ENCODE measurements at places on chromosomes 3 and 15.
A peak's percentile ranks its signal among the peaks of the same experiment; 100 is the strongest.

- no peak for DNase-seq
These were observed 1.2 kb upstream of the LMCD1 start for GRCh38 chr3:8500319-8500988.

- peak; percentile 72 for DNase-seq
These were observed 61.5 kb downstream of the IQSEC1 start for GRCh38 chr3:13011573-13012220.

DNA sequence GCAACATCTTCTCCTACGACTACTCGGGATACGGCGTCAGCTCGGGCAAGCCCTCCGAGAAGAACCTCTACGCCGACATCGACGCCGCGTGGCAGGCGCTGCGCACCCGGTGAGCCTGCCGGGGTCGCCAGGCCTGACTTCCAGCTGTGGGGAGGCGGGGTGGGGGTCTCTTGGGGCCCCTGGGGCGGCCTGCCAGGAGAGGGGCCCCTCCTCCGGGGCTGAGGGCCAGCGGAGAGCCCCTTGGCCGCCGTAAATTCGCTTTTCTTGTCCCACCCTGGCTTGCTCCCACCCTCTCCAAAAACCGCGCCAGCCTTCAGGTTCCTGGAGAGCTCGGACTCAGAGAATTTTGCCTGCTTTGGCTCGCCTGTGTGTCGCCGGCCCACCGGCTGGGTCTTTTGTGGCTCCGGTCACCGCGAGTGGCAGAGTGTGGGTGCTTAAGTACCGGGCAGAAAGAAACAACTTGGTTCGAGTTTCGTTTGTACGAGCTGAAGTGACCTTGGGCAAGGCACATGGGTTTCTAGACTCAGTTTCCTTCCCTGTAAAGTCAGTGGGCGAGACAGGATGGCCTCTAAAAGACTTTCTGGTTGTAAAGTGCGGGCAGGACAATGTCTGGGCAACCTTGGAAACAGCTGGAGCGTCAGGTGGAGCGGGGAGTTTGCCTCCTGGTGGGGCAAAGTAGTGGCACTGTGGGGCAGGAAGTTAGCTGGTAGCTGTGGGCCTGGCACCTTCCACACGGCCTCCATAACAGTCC is 976 bp downstream of the ABHD17C start:
- peak; percentile 30 for DNase-seq

DNA sequence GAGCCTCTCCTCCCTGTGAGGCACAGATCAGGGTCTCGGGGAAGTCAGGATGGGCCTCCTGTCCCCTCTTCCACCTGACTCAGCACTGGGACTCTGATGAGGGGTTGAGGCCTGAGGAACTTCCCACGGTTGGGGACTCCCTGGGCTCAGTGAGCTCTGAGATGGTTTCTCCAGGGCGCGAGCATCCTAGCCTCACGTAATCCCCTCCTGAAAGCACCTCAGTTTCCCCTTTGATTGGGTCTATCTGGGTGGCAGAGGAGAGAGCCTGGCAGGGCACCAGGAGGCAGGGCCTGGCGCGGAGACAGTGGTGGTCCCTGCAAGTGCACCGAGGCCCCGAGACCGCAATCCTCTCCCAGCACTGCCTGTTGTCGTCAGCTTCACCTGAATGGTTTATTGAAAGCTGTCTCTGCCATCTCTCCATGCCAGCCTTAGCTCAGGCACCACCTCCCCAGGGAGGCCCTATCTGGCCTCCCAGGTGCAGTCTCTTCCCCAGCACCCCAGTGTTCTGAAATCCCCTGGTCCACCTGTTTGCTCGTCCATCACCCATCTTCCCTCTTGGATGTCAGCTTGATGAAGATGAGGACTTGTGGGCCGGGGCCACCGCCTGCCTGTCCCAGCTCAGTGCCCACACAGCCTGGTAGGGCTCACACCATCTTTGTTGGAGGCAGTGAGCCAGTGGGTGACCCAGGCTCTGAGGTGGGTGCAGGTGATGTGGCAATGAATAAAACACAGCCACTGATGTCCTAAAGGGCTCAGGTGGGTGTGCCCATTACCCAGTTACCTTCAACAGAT is 52.2 kb upstream of the PCSK6 start:
- DNase-seq = no peak

GRCh38 chr3:100306695-100307094 is 27.9 kb upstream of the NIT2 start:
- no peak for DNase-seq

DNA sequence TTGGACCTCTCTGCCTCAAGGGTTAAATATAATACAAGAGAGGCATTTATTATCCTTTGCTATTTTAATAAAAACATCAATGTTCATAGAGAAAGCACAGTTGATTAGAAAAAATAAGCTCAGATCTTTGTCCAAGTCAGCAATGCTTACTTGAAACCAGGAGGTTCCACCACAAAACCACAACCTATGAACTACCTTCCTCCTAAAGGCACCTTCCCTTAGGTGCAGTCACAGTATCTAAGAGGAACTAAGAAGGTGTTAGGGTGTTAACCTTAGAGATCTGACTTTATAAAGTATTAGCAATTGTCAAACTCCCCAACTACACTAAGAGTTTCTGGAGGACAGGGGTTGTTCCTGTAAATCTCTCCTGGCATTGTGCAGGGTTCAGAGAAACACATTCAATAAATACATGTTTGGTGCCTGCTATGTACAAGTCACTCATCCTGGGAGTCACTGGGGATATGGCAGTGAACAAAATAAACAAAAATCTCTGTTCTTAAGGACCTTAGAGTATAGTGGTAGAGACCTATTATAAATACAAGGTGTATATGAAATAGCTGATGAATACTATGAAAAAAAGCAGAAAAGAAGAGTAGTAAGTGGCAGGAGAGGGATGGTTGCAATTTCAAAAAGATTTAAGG is 208.6 kb downstream of the NFKBIZ start:
- DNase-seq = no peak

DNA sequence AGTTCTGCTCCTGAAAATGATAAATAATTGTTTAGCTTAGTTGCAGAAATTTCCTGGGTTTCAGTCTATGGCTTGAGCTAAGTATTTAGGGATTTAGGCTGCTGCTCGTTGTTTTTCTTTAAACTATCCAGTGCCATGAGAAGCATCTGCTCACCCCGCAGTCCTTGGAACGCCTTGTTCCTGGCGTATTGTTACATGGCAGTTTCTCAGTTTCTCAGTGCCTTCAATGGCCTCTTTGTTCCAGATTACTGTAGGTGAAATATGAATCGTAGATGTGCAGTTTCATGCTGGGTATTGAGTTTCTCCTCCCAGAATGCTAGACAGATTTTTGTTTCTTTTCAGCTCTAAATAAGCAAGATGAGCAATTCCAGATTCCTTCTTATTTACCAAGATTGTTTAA is 269.5 kb upstream of the GBE1 start:
- no peak for DNase-seq

DNA sequence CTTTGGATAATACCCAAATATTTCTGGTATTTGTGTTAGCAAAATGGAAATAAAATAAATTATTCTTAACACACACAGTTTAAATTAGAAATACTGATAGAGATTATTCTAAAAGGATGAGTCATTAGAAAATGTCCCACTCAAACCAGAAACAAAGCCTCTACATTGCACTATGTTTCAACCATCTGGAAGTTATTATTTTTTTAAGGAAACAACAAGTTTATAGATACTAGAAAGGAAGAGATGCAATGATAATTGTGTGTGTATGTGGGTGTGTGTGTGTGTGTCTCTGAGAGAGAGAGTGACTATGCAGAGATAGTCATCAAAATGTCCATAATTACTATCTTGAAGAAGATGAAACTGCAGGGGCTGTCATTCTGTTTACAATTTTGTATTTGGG is 1340.5 kb downstream of the ROBO1 start:
- no peak for DNase-seq

DNA sequence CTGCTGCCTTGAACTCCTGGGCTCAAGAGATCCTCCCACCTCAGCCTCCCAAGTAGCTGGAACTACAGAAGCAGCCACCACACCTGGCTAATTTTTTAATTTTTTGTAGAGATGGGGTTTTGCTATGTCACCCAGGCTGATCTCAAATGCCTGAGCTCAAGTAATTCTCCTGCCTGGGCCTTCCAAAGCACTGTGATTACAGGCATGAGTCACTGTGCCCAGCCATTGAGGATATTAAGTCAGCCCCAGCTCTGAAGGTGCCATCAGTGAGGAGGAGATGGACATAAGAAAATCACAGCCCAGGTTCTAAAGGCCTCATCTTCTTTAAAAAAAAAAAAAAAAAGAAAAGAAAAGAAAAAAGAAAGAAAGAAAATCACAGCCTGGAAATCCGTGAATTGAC is 26.6 kb upstream of the PSTPIP1 start:
- no peak for DNase-seq

DNA sequence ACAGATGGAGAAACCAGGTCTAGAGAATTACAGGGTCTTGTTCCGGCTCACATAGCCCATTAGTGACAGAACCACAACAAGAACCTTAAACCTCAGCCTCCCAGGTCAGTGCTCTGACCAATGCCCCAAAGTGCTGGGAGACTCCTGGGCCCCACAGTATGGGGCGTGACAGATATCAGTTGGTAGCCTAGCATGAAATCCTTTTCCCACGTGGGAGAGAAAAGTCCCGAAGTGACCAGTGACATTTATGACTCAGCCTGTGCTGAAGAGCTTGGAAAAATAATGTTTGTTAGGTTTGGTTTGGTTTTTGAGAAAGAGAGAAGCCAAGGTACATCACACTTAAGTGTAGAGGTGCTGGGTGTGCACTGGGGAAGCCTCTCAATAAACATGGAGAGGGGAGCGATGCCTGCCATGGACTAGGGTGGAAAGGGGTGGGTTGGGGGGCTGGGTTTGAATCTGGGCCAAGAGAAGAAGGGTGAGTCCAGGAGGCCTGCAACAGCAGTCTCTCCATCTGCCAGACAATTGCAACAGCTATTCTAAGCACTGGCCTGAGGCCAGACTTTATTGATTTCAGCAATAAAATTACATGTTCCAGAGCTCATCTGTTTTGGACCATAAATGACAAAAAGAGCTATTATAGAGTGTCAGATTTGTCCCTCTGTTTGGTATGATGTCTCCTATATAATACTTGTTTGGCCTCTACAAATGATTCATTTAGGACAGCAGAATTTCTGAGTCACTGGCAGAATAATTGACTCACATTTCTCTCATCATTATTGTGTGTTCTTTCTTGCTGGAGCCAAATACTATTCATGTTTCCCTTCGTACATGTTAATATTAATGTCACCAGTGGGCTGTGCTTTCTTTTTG is 43.4 kb downstream of the C2CD4A start:
- DNase-seq = peak; percentile 63

DNA sequence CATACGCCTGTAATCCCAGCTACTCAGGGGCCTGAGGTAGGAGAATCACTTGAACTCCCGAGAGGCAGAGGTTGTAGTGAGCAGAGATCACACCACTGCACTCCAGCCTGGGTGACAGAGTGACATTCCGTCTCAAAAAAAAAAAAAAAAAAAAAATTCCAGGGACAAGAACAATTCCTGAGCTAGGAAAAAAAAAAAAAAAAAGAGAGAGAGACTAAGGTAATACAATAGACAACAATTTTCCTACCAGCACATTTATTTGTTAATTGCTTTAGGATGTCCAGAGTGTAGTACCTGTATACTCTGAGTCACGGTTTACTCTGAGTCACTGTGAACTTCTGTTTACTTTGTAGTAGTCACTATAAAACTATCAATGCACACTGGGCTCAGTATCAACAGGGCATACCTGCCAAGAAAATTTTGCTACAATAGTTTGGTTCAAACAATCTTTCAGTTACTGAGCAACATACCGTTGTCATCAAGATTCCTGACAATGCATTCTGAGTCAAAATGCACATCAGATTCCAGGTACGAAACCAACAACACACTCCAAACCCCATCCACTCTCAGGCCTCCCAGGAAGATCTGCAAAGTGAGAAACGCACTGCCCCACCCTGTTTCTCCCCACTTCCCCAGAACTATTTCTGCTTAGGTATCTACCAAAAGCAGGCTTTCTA is 28.3 kb downstream of the IGF2BP2 start:
- DNase-seq = no peak

- no peak for DNase-seq
These were observed 90.4 kb upstream of the TSEN2 start for GRCh38 chr3:12393894-12394293.
